ENCODE measurements at places on chromosomes 6 and 20.

DNA sequence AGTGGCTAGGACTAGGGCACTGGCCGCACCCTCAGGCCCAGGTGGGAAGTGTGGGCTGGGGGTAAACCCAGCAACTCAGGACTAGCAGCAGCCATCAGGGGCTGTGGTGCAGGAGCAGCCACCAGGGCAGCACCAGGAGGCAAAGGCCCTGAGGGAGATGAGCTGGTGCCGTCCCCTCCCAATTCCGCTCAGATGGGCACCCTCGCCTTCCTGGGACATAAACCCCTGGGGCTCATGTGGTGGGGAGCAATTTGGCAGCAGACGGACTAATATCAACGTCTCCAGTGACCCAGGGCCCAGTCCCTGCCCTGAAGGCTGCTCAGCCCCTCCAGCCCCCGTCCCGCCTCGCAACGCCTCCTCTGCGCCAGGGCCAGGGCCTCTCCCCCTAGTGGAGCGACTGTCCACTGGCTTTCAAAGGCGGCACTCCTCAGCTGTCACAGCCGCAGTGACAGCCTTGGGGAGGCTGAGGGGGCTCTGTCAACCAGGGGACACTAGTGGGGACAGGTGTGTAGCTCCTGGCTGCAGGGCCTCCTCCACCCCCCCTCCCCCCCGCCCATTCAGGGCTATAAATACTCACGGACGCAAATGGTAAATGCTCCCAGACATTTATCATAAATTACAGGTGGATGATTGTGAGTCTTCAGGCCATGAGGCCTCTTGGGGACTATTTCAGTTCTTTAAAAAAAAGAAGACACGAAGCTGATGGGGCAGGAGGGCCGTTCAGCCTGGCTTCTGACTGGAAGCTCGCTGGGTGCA lies 349.9 kb downstream of the ZFAND3 start:
- H3K4me3 ChIP-seq: no peak overlapping the region
- DNase-seq: no peak
- H3K27me3 ChIP-seq: no peaks in the 10 kb centered on the region
- peaks cover 10% of the 10 kb centered on the region for H3K36me3 ChIP-seq
- peaks cover 4% of the 10 kb centered on the region for H3K4me1 ChIP-seq
- no peak overlapping the region for H3K27ac ChIP-seq

GRCh38 chr6:40917603-40918002 lies 121.4 kb downstream of the UNC5CL start:
- H3K27me3 ChIP-seq: no peaks in the 10 kb centered on the region
- H3K4me3 ChIP-seq: no peak overlapping the region
- no peaks in the 10 kb centered on the region for H3K4me1 ChIP-seq
- no peak for DNase-seq
- H3K27ac ChIP-seq: no peak overlapping the region

- H3K36me3 ChIP-seq: no peaks in the 10 kb centered on the region
- no peak overlapping the region for H3K4me3 ChIP-seq
- peaks cover 22% of the 10 kb centered on the region for H3K4me1 ChIP-seq
- DNase-seq: no peak
- H3K27me3 ChIP-seq: no peaks in the 10 kb centered on the region
- peak overlapping the region; percentile 27 for H3K27ac ChIP-seq
Observed at GRCh38 chr6:6820641-6821238, 232.2 kb downstream of the LY86 start.

GRCh38 chr6:135577059-135577538 lies 79.6 kb upstream of the AHI1 start:
- no peak overlapping the region for H3K4me3 ChIP-seq
- no peaks in the 10 kb centered on the region for H3K4me1 ChIP-seq
- no peak overlapping the region for H3K27ac ChIP-seq
- no peaks in the 10 kb centered on the region for H3K27me3 ChIP-seq
- no peak for DNase-seq

GRCh38 chr6:147826698-147827097 lies 318.2 kb downstream of the SAMD5 start:
- no peaks in the 10 kb centered on the region for H3K4me1 ChIP-seq
- H3K36me3 ChIP-seq: no peaks in the 10 kb centered on the region
- DNase-seq: no peak
- no peaks in the 10 kb centered on the region for H3K27me3 ChIP-seq
- no peak overlapping the region for H3K4me3 ChIP-seq
- H3K27ac ChIP-seq: no peak overlapping the region

DNA sequence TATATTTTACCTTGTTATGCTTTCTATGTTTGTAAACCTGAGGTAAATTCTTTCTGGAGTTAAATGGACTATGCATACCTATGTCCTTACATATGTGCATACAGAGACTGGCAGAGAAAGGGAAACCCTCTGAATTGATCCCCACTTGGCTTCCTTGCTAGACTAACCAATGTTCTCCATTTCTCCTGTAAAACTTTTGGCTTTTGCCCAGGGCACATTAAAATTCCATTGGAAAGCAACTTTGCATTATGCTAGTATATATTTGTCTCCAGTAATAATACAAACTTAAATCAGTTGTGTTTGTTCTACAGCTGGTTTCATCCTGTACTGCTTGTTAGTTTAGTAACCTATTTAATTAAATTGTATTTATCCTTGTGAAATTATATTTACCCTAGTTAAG lies 646.0 kb upstream of the MARCKS start:
- no peaks in the 10 kb centered on the region for H3K36me3 ChIP-seq
- no peak for DNase-seq
- no peak overlapping the region for H3K27ac ChIP-seq
- H3K27me3 ChIP-seq: no peaks in the 10 kb centered on the region

- H3K4me1 ChIP-seq: peaks cover 18% of the 10 kb centered on the region
- DNase-seq: no peak
- H3K27me3 ChIP-seq: peaks cover 27% of the 10 kb centered on the region
Observed at GRCh38 chr20:62120990-62121775, 1.1 kb upstream of the LSM14B start.

DNA sequence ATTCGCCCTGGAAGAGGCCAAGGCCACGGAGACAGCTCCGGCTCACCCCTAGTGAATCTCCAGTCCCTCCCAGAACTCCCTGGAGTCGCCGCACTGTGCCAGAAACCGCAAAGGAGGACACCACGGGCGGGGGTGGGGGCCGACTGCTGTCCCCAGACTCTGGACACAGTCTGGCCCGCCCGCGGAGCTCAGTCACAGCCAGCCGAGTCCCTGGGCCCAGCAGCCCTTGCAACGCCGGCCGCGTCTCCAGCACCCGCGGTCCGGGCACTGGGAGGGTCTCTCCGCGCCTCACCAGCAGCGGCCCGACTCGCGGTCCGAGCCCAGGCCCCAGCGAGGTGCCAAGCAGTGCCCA lies 518 bp downstream of the PEX6 start:
- H3K27ac ChIP-seq: peak overlapping the region; percentile 87
- H3K4me3 ChIP-seq: peak overlapping the region; percentile 72
- DNase-seq: no peak
- no peaks in the 10 kb centered on the region for H3K36me3 ChIP-seq
- H3K27me3 ChIP-seq: no peaks in the 10 kb centered on the region
- peaks cover 23% of the 10 kb centered on the region for H3K4me1 ChIP-seq

DNA sequence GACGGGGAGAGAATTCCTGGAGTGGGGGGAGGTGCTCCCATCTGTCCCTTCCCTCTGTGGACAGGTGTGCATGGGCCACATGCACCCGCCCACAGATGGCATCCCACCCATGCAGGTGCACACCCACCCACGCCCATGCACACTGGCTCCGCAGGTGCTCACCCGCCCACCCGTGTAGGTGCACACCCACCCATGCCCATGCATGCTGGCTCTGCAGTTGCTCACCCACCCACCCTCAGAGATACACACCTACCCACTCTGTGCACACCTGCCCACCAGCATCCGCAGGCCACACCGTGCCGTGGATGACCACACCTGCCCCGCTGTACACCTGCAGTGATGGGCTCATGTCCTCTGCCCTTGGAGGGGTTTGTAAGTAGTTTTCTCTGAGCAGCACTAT lies 132.0 kb downstream of the PHACTR3 start:
- H3K27ac ChIP-seq: no peak overlapping the region
- peaks cover 55% of the 10 kb centered on the region for H3K27me3 ChIP-seq
- no peak for DNase-seq

- no peaks in the 10 kb centered on the region for H3K36me3 ChIP-seq
- no peak for DNase-seq
- H3K27me3 ChIP-seq: no peaks in the 10 kb centered on the region
- H3K4me3 ChIP-seq: no peak overlapping the region
- no peaks in the 10 kb centered on the region for H3K4me1 ChIP-seq
Observed at GRCh38 chr20:22752324-22752723, 168.0 kb upstream of the FOXA2 start.

Measured in suprapubic skin (tissue), 4 donors.